Right ventricle myocardium superior (tissue), 1 donor: ENCODE measurements at places on chromosomes 11 and 22. TPM values are rescaled to one million over a fixed set of nuclear protein-coding genes. Genes with fewer than 3 reads are reported as not detected.

DNA sequence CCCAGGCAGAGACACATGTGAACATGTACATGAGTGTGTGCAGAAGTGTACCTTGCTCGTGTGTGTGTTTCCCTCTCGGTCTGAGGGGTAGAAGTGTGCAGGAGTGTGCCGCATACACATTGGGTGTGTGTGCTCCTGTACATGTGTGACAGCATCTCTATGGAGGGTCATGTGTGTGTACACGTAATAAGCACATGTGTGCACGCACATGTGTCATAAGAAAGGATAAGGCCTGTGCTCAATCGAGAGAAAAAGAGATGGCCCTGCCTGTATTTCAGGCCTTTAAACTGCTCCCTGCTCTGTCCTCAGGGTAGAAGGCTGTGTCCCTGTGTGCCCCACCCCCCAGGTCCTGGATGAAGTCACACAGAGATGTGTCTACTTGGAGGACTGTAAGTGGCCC is 61.8 kb downstream of the OTOG start:
- DNase-seq: no peak

Gene OR52N2
- total RNA-seq: not detected

DNA sequence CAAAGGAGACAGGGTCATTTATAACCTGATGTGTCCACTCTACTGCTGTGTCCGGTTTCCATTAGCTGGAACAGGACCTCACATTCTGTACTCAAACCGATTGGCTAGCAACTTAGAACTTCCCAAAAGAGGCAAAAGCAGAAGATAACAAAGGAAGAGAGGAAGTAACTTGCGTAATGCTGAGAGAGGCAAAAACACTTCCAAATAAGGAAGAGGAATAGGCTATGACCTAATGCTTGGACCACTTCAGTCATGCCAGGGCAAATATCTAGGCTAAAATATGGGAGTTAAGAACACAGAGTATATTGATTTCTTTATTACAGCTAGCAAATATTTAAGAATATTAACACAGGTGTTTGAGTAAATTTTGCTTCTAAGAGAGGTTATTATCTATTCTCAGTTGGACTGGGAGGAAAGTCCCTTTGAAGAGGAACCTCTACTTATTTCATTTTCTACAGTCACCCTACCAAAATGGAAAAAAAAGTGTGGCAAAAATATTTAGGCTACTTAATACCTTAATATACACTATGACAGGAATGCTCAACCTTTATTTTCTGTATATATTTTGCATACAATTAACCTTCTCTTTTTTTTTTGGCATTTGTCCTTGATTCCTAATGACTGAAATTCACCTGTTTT is 499.8 kb upstream of the CHORDC1 start:
- DNase-seq: no peak

Gene GLB1L2
- total RNA-seq: 0.30 TPM

DNA sequence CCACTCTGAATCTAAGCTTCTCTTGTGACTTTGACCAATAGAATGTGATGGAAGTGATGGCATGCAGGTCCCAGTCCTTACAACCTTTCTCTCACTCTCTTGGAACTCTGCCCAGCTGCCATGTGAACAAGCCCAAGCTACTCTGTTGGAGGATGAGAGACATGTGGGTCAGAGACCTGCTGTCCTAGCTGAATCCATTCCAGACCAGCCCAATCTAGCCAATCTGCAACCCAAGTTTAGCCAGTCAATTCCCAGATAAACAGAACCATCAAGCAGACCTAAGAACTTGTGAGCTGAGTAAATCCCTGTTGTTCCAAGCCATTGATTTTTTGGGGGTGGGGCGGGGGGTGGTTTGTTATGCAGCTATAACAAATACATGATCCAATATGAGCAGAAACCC is 69.2 kb upstream of the GRK3 start:
- DNase-seq: no peak

DNA sequence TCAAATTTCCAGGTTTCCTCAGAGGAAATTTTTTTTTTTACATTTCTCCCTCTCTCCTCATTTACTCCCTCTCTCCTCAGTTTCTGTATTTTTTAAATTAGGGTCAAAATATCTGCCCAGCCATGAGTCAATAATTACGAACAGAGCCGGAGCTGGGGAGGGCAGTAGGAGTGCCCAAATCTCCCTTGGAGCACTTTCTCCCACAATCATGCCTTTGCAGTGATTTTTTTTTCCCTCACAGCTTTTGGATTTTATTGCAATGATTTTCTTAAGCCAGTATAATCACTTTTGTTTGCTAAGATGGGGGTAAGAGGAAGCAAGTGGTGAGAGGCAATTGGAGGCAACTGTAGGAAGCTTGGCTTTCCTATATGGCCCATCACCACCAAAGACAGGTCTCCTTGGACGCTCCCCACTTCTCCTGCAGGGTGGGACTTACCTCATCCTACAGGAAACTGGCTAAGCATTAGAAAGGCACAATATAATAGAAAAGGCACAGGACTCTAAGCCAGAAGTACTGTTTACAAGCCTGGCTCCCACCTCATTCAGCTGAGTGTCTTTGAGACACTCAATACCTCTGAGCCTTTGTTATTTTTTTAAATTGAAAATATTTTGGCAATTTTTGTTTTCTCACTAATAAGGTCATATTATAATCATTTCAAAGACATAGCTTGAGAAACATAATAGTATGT is 192.6 kb upstream of the PITPNB start:
- DNase-seq: no peak

Gene SCGB1C1
- not detected for total RNA-seq

- no peak for DNase-seq
Observed at GRCh38 chr11:13174090-13174489, 103.5 kb upstream of the BMAL1 start.

GRCh38 chr11:88100151-88100550 is 75.1 kb downstream of the RAB38 start:
- DNase-seq: no peak

Gene PLXNB2
- 68.3 TPM for total RNA-seq

Gene PARVG
- total RNA-seq: 3.5 TPM

DNA sequence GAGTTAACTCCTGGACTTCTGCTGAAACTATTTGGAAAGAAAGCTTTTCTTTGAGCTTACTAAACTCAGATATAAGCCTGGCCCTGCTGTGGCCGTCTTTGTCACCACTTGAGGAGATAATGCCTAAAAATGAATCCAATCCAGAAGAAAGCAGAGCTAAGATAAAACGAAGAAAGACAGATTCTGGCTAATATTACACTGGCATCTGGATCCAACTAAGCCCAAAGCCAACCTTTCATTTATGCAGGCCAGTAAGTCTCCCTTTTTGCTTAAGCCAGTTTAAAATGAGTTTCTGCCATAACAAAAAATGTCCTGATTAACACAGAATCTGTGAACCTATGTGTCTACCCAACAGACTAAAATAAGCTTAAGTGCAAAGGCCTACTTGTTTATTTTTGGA is 34.5 kb downstream of the PIK3C2A start:
- DNase-seq: no peak

DNA sequence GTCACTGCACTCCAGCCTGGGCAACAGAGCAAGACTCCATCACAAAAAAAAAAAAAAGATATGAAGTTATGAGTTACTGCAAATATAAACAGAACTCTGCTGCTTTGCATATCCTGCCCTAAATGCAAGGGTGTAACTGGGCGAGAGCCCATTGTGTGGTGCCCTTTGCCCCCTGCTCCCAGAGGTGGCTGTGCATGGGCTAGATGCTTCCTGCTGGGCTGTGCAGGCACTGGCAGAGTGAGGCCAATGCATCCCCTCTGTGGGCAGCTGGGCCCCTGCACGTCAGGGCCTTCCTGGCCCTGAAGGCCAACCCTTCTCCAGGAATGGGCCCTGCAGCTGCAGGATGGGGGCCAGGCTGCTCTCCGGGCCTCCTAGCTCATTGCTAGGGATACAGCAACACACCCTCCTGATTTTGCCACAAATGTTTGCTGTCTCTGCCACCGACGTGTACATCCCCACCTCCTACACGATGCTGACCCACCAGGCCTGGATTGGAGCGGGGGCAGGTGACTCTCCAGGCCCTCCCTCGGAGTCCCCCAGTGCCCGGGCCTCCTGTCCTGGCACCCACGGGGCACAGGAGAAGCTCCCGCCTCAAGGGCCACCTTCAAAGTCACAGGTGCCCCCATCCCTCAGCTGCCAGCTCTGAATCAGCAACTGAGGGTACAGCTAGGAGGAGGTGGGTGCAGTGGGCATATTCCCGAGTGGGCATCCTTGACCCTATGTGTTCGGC is 40.7 kb upstream of the COMT start:
- DNase-seq: no peak

Gene RAPSN
- 6.7 TPM for total RNA-seq

DNA sequence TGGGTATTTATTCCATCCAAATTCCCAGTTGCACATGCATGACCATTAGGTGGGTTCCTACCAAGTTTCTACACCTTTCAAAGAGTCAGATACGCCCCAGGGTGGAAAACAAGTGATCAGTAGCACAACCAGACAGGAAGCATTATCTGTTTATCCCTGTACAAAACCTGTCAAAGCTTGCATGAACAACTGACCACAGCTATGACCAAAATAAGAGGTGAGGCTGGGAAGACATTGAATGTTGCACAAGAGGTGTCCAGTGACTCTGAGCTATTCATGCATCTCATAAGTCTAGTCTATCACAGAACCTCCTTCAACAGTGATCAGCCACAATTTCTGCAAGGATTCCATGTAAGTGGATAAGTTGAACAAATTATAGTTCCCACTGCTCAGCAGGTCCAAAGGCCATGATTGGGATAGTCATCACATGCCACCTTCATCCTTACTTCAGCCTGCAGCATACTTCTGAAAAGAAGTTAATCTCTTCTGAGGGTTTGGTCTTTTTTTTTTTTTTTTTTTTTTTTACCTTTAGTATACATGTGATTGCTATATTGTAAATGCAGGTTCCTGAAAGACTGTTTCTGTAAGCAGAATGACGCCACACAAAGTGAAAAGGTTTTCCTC is 28.0 kb upstream of the TMEM45B start:
- DNase-seq: no peak

Gene KCNQ1
- total RNA-seq: 33.4 TPM

DNA sequence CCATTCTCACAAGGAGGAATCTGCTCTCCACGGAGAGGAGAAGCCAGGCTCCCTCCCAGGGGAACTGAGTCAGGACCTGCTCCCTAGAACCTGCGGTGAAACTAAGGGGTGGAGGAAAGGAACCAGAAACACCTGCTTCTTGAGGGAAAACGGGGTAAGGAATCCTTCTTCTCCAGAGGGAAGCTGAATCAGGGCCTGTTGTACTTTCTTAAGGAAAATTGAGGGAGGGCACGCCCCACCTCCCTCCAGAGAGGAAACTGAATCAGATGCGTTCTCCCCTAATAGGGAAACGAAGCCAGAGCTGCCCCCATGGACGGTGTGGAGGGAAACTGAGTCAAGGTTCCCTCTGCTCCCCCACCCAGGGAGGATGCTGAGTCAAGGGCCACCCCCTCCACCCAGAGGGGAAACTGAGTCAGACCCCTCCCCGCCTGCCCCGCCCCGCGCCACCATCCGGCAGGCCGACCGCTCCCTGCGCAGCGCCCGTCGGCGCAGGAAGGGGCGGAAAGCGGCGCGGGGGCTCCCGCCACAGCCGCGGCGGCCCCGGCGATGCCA is 393 bp downstream of the RELA start:
- no peak for DNase-seq

DNA sequence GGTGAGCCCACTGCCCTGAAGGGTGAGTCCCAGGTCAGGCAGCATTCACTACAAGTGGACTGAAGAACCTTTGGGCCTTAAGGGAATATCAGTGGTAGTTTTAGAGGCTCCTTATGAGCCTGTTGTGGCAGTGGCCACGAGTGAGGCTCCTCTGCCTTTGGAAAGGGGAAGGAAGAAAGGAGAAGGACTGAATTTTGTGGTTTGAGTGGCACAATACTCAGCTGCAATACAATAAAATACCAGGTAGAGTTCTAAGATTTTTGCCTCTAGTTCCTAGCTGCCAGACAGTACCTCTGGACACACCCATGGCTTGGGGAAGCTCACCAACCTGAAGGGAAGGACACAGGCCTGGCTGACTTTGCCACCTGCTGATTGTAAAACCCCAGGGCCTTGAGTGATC is 260.9 kb downstream of the DYNC2H1 start:
- no peak for DNase-seq

Gene SLC22A25
- not detected for total RNA-seq

DNA sequence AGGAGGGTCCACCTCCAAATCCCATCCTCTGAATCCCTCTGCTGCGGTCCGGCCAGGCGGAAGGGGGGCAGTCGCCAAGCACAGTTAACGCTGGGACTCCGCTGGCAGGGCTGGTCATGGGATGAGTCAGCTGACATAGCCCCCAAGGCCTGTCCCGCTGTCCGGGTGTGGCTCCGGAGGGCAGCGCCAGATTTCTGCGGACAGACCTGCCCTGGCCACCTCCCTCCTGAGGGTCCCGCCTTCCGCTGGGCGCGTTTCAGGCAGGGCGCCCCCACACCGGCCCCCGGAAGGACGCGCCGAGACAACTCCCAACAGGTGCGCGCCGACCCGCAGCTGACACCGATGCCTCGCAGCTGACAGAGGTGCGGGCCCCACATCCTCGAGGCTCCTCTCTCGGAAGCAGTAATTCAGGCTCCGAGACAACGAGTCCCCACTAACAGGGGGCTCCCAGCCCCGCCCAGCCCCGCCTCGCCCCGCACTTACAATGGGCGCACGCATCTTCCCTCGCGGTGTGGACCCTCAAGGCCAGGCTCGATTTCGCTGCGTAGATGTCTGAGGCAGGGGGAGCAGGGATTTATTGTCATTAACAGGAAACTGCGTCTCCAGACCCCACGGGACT is 607 bp downstream of the PLAAT3 start:
- peak; percentile 74 for DNase-seq

GRCh38 chr11:83092488-83093384 is 21.0 kb upstream of the RAB30 start:
- DNase-seq: no peak

GRCh38 chr22:46752286-46752987 is 10.0 kb upstream of the TBC1D22A start:
- DNase-seq: peak; percentile 34

GRCh38 chr11:35742707-35743454 is 80.3 kb downstream of the TRIM44 start:
- DNase-seq: no peak

- DNase-seq: no peak
Observed at GRCh38 chr22:25137577-25138525, 61.8 kb upstream of the CRYBB3 start.
